Stimulated activated CD8-positive, alpha-beta memory T cell treated with anti-CD3 and anti-CD28 coated beads, Interleukin-7, amount 100 ng/mL, for 48 hours (primary cell): ENCODE measurements at places on chromosomes 4 and X.

DNA sequence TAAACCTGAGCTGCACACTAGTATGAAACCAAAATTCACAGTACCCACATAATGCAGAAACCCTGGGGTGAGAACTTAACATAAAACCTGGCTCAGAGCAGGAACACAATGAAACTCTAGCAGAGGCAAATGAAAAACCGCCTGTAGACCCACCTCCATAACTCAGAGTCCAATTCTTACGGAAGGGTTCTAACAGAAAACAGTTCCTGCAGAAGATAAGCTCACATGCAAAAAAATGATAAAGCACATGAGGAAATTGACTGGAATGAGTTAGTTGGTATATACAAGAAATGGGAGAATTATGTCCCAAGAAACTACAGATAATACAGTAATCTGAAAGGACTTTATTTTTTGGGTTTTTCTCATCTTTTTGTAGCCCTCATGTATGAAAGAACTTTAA lies 14.7 kb downstream of the RTL9 start:
- DNase-seq, result no peak

DNA sequence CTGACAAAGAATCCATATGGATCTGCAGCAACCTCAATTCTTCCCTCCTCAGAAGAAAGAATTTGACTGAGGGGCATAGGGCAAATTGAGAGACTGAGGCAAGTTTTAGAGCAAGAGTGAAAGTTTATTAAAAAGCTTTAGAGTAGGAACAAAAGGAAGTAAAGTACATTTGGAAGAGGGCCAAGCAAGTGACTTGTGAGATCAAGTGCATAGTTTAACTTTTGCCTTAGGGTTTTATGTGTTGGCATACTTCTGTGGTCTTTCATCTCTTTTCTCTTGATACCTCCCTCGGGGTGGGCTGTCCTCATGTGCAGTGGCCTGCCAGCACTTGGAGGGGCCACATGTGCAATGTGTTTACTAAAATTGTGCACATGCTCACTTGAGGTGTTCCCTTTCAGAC lies 98.0 kb upstream of the MAGEB16 start:
- no peak for DNase-seq

DNA sequence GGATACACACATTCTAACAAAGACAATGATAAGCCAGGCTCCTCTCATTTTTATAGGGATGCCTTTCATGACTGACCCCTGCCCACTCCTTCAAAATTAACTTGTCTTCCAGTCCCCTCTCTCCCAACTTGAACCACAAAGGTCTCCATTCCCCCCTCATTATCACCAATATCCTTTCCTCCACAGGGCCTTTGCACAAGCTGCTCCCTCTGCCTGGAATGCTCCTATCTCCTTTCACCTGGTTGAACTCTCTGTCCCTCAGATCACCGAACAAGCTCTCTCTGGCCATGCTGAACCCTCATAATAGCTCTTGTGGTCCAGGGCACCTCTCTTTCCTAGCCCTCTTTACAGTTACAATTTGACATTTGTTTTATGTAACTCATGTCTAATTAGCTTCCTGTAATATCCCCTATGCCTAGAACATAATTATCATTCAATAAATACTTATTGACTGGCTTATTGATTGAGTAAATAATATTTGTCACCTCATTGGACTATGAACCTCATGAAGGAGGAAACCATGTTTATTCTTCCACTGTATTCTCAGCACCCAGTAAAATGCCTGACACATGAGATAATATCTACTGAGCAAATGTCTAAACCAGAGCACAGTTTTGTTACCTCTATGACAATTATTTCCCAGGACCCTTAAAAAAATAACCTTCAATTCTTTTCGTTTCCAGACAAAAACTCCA lies 266.3 kb upstream of the RASGEF1B start:
- DNase-seq, result no peak

- DNase-seq, result no peak
Measured at GRCh38 chr4:119490335-119490734, 138.3 kb downstream of the PDE5A start.

DNA sequence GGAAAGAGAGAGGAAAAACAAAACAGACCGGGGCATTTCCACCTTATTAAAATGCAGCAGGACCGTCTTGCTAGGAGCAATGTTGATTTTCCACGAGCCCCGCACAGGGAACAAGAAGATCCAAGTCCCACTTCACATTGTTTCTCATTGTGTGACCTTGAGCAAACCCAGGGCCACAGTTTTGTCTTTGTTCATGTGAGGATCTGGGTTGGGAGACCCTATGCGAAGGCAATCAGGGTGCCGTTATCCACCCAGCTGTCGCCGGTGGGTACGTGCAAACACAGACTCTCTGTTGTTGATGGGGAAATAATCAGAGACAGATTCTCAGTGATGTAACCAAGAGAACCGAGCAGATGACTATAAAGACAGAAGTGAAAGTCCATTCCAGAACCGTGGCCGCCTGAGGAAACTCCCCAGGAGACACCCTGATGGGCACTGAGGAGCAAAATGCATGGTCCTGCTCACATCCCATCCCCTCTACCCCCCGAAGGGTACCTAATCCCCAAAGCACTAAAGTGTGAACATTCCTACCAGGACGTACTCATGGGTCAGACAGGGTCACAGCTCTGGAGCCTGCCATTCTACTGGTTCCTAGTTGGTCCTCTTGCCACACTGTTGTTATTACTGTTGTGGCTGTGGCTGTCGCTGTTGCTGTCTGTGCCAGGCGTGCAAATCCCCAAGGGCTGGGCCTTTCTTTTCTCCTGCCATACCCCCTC lies 102.7 kb upstream of the RBPJ start:
- no peak for DNase-seq

- no peak for DNase-seq
Measured at GRCh38 chr4:108446556-108446955, 173.8 kb upstream of the RPL34 start.

DNA sequence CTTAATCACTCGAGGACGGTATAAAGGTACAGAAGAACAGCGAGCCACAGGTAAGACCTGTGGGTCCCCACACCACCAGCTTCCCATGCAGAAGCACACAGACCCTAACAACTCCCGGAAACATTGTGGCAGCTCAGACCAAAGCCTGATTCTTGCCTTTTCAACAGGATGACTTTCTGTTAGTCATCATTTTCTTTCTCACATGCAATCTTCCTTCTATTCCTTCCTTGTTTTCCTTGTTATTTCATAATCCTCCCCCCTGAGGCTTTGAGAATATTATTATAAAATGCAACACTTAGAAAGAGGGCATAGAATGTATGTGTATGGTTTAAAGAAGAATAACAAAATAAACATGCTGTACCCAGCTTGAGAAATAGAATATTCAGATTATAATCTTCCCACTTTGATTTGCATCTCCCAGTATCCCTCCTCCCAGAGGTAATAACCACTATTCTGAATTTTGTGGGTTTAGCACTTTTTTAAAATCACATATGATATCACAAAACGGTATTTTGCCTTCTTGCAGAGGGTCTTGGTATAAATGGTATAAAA lies 100.9 kb downstream of the FHDC1 start:
- no peak for DNase-seq

DNA sequence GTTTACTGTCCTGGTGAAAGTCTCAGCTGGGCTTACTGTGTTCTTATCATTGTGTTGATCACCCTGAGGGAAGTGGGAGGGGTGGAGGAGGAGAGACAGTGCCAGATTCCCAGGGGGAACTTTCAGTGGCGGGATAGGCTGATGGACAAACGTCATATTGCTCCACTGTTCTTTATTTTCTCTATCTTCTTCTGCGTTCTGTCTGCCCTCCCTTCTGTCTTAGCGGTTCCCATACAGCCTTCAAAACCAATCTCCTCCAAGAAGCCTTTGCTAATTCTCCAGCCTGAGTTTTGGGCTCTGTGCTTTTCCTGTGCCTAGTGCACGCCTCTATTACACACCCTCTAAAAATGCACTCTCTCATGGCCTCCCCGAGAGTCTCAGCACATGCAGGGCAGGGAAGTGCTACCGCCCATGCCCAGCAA lies 448.7 kb upstream of the FAT1 start:
- DNase-seq, result no peak

- DNase-seq, result no peak
Measured at GRCh38 chrX:136828830-136829229, 48.1 kb upstream of the ARHGEF6 start.

DNA sequence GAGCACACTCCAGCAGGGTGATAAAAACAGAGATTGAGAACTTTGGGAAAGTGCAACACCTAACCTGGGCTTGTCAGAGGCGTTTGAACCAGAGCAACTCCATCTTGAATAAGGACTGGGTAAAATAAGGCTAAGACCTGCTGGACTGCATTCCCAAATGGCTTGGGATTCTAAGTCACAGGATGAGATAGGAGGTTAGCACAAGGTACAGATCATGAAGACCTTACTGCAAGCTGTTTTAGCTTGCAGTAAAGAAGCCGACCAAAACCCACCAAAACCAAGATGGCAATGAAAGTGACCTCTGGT lies 43.9 kb downstream of the SCFD2 start:
- no peak for DNase-seq

GRCh38 chrX:46456125-46456922 lies 88.9 kb downstream of the ZNF674 start:
- DNase-seq, result no peak

- DNase-seq, result no peak
Measured at GRCh38 chr4:128812442-128813235, 3.1 kb downstream of the JADE1 start.

DNA sequence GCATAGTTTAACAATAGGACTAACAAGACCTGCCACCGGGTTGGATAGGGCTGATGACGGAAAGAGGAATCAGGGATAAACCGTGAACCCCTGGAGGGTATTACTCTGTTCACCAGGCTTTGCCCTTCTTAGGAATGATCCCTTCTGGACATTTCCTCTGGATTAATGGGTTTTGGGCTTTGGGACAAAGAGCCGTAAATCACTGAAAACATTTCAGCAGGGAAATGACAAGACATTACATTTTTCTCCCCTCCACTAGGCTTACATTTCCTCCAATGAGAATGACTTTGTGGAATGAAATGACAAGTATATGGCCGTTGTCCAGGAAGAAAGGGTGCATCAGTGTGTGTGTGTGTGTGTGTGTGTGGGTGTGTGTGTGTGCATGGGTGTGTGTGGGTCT lies 25.9 kb upstream of the RBPJ start:
- DNase-seq, result no peak

DNA sequence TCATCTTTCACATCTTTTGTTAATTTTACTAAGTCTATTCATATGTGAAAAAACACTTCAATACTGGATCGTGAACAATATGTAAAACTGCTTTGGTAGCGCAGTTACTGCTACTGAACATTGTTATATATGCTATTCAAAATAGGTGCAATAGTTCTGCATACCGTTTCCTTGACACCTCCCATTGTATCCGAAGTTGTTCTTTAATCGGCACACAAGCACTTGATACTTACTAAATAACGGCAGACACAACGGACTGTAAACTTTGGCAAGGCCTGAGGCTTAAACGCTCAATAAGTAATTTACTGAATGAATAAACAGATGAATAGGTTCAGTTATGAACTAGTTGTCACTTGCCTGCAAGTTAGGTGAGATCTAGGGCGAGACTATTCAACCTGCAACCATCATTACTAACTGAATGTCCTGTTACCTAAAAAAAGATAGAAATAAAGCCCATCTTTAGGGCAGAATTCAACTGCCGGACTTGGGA lies 620 bp downstream of the ANAPC10 start:
- no peak for DNase-seq

DNA sequence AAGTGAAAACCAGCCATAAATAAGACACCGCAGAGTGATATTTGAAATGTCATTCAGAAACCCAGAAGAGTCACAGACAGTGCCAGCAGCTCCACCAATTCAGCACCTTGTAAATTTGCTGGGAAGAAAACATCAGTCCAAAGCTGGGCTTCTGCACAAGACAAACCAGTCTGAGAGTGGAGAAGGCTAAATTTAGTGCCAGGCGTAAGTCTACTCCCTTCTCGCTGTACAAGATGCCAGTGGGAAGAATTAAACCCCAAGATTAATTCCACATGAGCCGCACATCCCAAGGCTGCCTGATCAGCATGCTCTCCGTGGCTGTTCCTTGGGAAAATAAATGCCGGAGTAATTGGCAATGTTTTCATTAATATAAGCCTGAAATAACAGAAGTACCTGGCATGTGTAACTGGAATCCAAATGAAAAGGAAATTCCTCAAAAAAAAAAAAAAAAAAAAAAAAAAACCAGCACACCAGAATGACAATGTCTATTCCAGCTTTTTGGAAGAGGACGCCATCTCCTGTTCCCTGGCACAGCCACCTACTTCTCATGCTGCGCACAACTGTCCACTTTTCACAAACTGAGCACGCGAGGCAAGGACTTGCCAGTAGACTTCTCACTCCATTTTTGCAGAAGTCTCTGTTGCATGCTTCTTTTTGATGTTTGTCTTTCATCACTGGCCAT lies 95.5 kb downstream of the NSUN7 start:
- no peak for DNase-seq

GRCh38 chrX:44996277-44996676 lies 123.3 kb downstream of the KDM6A start:
- DNase-seq, result no peak

- DNase-seq, result no peak
Measured at GRCh38 chr4:181959121-181959520, 284.1 kb upstream of the TENM3 start.

GRCh38 chr4:20624793-20625374 lies 75.4 kb upstream of the PACRGL start:
- no peak for DNase-seq

- DNase-seq, result no peak
Measured at GRCh38 chr4:20020056-20020455, 231.6 kb upstream of the SLIT2 start.

DNA sequence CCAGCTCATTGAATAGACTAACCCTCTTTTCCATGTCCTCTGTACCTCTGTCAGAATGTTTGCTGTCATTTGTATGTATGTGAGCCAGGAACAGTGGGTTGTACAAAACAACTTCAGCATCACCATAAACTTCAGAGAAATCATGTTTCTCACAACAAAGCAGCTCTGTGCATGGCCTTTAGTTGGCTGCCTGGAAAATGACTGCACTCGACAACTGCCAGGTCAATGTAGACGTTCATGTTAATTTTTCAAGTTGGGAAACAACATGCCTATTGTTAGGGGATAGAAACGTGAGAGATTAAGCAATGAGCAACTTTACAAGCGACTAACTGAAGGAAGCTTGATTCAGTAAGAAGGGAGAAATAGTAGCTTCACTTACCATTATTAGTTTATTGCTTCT lies 17.9 kb upstream of the CXCL11 start:
- no peak for DNase-seq

DNA sequence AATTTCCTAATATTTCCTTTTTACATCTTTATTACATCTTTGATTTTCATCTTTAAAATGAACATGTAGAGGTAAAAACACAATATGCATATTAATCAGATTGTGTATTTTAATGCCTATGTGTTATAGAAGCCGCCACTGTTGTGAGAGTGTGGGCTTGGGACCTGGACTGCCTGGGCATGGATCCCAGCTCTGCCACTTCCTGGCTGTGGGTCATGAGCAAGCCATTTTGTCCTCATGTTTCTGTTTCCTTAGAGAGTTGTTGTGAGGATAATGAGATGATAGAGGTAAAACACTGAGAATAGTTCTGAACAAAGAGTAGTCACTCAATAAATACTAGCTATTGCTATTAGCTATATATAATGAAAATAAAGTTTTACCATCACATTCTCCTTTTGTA lies 38.4 kb upstream of the SCOC start:
- DNase-seq, result no peak
